ENCODE measurements at places on chromosomes 11 and 22.

- DNase-seq: no peak
Observed at GRCh38 chr11:2796508-2797113, 89.0 kb downstream of the CDKN1C start.

DNA sequence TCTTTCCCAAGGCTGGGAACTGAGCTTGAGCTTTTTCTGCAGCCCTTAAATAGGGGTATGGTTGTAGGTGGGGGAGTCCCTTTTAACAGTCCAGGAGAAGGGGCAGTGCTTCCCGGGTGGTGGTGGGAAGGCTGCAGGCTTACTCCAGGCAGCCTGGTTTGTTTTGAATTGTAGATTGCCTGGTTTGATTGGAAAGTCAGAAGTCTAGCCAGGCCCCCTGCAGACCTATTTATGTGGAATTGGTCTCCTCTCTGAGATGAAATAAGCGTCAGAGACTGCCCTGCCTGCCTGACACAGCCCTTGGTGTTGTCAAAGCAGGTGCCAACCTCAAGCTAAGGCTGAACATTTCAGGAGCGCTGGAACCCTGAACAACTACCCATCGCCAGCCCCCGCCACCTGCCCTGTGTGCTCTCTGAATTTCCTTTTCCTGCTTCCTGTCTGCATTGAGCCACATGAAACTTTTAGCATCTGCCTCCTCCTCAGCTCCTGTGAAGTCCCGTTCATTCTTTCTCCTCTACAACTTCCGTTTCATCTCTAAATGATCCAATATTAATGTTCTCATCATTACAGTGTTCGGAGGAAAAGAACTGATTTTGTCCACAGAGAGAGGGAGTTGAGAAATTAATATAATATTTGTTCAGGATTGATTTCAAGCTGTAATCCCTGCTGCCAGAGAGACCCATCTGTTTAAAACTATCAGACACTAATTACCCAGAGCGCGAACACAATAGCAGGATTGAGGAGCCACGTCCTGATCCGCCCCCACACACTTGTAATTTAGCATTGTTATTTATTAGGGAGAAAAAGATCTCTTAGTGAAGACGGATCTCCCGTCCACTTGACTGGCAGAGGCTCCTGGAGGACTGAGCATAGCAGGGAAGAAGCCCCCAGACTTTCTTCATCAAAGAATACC is 136.5 kb downstream of the TRIM29 start:
- DNase-seq: no peak

DNA sequence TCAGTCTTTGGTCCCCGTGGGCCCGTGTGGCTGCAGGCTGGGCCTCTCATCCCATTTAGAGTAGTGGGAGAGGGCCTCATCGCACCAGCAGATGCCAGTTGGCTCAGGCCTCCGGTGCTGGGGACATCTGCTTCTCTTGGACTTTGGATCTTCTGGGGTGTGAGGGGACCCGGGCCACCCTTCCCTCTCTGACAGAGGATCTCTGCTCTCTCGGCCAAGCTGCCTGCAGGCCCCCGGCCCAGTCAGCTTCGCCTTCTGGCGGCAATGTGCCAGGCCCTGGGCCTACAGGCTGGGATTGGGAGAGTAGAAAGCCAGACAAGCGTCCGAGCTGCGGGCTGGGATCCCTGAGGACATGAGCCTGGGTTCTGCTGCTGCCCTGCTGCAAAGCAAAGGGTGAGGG is 15.0 kb upstream of the FGF3 start:
- no peak for DNase-seq

DNA sequence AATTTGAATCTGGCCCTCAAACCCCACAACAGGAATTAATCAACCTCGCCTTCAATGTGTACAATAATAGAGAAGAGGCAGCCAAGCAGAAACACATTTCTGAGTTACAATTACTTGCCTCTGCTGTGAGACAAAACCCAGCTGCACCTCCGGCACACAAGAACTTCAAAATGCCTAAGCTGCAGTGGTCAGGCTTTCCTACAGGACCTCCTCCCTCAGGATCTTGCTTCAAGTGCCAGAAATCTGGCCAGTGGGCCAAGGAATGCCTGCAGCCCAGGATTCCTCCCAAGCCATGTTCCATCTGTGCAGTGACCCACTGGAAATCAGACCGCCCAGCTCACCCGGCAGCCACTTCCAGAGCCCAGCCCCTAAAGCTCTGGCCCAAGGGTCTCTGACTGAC is 3.4 kb upstream of the NDUFC2 start:
- no peak for DNase-seq

GRCh38 chr11:16925561-16926065 is 88.6 kb downstream of the PLEKHA7 start:
- DNase-seq: no peak

- no peak for DNase-seq
Observed at GRCh38 chr22:30996462-30996861, 27.4 kb downstream of the TUG1 start.

DNA sequence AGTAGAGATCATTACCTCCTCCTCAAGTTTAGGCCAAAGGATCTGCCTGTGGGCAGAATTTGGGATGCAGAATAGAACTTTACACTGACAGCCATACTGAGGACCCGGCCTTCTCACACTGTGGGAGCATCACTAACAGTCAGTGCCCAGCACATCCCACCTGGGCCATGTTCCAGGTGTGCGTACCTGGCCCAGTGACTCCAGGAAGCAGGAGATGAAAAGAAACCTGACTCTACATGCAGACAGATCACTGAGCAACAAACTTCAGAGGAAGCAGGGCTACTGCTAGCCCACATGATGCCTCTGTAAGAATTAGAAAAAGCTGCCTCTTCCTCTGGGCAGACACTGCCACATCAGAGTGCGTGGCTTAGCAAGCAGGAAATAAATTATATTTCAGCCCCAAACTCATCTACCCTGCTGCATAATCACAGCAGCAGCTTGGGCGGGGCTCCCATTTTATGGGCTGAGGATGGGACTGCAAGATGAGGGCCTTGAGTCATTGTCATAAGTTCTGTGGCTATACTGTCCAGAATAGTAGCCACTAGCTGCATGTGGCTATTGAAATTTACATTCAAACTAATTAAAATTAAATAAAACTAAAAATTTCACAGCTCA is 6.0 kb upstream of the LMO2 start:
- DNase-seq: no peak

- DNase-seq: no peak
Observed at GRCh38 chr11:82776377-82776776, 42.7 kb upstream of the FAM181B start.

GRCh38 chr11:102332611-102332994 is 14.4 kb upstream of the BIRC2 start:
- DNase-seq: no peak

DNA sequence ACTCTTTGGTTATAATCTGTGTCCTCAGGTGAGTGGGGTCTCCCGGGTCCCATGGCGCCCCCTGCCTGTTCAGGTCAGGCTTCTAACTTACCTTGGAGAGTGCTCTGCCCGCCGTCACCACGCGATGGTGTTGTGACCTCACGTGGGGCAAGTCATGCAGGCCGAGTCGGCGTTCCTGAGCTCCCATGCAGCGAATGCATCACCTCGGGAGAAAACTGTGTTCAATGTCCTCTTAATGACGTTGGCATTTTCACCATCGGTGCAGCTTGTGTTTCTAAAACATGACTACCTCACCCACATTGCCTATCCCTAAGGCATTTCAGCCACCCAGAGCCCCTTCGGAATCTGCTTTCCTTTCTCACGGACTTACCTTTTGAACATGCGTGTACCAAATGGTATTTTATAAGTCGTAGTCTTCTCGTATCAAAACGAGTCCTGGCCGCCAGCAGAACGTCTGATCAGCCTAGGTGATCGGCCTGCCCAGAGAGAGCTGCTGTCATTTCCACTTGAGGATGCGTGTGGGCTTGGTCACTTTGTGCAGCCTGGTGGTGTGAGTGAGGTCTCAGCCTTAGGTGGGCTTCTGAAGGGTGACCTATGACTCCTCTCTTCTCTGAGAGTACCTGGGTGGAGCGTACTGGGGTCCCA is 64.8 kb downstream of the TBC1D22A start:
- DNase-seq: no peak

DNA sequence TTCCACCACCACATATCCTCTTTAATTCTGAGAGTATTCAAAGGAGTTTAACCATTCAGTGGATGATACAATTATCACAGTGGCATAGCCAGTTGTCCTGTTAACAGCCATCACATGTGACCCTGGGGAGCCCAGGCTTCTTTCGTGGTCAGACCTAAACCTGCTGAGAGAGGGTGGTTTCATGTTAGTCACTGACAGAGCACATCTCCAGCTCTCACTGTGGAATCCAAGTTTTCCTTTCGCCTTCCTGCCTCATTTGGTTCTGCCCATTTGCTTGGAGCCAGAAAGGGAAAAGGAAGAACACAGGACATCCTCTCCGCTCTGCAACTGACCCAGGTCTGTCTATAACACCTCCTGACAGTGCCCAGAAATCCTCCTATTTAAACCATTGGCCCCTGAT is 60.4 kb downstream of the MCHR1 start:
- DNase-seq: no peak

DNA sequence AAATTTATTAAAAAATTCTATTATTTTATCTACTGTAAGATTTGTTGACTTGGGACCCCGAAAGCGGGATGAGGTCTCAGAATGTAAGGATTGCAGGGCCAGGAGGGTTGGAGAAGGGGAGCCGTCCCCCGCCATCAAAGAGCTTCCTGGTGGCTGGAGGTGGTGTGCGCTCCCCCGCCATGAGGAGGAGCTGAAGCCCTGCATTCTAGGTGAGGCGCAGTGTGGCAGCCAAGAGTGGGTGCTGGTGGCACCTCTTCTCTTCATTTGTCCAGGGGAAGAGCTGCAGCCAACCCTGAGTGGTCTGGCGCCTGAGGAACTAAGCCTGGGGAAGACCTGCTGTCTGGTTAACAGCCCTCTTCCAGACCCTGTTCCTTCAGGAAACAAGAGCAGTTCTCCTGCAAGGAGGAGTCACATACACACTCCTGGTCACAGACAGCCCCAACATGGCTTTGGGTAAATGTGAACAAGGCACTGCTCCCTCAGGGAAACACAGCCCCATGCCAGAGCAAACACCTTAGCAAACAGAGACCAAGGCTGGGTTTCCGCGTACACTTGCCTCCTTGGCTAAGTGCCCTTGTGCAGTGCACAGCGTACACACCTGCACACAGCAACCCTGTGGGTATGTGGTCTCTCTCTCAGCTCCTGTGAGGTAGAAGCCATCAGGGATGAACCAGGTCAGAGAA is 17.3 kb downstream of the RTN4RL2 start:
- DNase-seq: no peak

DNA sequence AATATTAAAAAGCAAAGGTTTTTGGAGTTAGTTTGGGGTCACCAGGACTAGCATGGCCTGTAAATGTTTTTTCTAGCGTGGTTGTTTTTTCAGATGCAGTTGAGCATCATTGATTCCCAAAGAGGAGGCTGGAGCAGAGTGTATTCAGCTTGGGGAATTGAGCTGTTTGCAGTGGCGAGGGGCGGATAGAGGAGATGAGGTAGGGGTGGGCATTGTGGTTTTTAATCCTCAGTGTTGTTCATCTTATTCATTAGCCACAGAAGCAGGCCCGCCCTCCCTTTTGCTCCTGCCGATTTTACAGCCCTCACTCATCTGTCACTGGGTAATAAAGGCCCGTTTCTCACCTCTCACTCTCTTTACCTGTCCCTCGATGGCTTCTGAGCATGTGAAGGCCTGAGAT is 51.4 kb downstream of the NF2 start:
- no peak for DNase-seq

DNA sequence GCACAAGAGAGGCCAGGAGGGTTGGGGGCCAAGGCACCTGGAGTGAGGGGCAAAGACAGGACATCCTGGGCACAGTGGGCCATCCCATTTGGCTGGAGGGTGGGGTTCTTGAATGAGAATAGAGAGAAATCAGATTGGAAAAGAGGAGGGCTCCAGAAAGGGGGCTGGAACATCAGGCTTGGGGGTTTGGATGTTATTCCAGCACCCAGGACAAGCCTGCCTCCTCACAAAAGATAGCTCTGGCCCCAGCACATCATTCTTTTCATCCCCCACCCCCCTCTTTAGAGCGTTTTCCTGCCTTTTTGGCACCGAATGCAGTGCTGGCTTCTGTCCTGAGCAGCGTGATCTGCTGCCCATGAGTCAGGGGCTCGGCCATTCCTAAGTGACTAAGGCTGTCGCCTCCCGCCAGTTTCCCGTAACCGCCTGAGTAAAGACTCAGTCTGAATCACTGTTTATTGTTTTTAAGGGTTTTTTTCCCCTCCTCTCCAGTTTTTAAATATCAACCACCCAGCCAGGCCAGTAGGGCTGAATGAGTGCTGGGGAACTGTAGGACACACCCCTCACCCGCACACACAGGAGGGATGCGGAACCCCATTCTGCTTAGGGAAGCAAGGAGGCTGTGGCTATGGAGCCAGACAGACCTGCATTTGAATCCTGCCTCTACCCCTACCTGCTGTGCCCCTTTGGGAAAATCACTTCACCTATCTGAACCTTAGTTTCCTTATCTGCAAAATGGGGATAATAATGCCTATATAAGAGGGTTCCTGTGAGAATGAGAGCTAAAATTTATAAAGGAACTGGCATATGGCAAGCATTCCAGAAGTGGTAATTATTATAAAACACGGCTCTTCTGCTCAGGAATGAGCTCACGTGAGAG is 32.4 kb upstream of the NAV2 start:
- DNase-seq: no peak

GRCh38 chr22:17441326-17441725 is 72.1 kb downstream of the CECR2 start:
- no peak for DNase-seq

DNA sequence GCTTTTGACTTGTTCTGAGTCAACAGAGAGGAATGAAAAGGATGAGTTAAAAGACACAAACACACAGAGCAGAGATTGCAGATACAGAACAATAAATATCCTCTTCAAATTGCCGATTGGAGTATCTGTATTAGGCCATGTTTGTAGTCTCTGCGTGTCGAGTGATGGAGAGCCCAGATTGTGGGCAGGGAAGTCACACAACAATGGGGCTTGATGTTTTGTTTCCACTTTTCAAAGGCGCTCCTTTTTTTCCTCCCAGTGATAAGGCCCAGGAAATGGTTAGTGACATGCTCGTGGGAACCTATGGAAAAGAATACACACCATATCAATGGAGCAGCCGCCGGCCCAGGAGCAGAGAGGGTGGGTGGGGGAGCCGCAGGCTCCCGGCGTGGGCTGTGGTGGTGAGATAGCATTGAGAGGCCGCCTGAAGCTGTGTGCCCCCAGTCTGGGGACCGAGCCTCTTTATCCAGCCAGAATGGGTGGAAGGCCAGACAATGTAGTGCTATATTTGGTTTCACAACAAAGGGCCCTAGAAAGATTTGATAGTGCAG is 555.9 kb downstream of the INSC start:
- no peak for DNase-seq

GRCh38 chr11:107505647-107506225 is 48.1 kb upstream of the CWF19L2 start:
- DNase-seq: no peak

GRCh38 chr11:60158636-60159035 is 24.2 kb downstream of the MS4A6A start:
- no peak for DNase-seq

DNA sequence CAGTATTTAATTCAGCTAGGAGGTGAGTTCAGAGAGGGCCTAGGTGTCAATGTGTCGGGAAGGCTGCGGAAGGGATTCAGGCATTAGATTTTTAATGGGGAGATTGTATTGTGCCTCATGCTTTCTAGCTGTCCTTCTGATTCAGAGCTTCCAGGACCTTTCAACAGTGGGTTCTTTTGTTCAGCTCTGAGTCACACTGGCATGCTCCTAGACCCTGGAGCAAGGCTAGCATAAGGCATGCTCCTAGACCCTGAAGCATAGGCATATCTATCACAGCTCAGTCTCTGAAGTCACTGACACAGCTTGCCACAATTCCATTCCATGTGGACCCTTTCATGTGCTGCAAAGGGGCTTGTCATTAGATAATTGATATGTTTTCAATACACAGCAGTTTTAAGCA is 396.9 kb downstream of the RAB38 start:
- DNase-seq: no peak

GRCh38 chr11:128597209-128597608 is 9.9 kb upstream of the ETS1 start:
- DNase-seq: no peak

GRCh38 chr11:19020831-19021230 is 39.7 kb downstream of the MRGPRX2 start:
- DNase-seq: no peak
